SK-MEL-5 (cell line): ENCODE measurements at places on chromosomes 16 and 17.

GRCh38 chr16:56355786-56356275 lies 69.5 kb downstream of the AMFR start:
- no peak for DNase-seq

- no peak for DNase-seq
These were observed 87.1 kb downstream of the SLC39A11 start for GRCh38 chr17:73005360-73005759.

DNA sequence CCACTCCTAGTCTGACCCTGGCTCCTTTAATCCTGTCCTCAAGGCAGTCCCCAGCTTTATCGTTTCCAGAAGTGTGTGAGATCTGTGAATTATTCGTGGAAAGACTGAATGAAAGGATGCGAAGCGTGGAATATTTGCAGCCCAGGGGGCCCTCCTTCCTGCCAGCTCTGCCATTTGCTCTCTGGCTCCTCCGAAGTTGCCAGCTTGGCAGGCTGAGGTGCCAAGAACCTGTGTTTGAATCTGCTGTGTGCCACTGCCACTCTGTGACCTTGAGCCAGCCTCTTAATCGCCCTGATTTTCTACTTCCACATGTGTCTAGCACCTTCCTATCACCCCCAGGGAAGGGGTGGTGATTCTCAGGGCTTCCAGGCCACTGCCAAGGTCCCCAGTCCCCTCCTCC lies 10.8 kb downstream of the TBKBP1 start:
- DNase-seq: no peak

DNA sequence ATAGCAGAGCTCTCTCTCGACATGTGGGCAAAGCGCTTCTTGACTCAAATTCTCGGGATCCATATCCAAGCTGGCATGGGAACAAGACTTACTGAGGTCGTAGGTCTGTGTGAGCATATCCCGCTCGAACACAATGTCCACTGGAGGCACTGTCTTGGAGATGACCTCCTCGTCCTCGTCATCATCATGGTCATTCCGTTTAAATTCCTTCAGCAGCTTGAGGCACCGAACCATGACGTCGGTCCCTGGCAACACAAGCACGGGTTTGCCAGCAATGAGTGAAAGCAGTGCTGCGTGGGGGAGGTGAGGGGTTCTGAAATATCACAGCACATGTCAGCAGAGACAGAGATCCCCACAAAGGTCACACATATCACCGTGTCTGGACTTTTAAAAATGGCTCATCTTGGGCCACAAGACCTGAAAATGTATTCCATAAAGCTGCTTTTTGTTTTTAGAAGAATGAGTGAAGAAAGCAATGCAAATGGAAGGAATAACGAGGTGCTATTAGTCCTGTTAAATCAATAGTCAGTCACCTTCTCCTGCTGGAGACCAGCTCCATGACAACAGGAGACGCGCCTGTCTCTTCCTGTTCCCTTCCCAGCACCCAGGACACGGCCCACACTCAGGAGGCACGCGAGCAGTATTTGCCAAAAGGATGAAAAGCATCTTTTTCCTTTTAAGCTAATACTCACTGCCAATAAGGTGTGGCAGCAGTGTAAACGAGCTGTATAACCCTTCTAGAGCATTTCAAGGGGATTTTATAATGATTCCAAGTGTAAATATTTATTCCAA lies 37.9 kb downstream of the GTF3C1 start:
- DNase-seq: no peak

DNA sequence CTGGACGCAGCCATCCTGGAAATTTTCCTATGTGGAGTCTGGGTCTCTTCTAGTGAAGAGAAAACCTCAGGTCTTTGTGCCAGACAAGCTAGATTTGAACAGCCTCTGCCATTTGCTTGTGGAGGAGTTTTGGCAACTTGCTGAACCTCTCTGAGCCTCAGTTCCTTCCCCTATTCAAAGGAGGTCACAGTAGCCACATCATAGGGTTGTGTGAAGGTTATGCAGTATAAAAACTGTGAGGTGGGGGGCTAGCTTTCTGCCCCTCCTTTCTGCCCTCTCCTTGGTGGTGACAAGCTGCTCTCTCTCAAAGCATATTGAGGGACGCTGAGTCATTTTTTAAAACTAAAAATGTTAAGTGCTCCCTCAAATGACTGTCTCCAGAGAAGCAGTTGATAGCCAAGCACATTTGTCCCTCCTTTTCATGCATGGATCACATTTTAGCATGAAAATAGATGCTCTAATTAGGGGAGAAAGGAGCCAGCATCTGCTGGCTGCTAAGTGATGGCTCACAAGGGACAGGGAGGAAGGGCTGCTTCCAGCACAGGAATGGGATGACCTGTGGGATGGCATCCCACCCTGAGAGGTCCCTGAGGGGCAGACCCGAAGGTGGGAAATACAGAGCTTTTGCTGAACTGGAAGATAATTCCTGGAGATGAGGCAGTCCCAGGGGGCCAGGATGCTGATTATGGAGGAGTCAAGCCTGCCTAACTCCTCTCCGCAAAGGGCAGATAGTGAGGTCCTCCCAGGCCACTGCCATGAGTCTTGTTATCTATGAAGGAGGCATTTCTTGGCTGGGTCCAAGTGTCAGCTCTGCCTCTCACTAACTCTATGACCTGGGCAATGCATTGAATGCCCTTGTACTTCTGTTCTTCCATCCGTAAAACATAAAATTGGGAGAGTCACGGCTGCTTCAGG lies 218.8 kb downstream of the RAB11FIP4 start:
- no peak for DNase-seq

- no peak for DNase-seq
These were observed 208.0 kb downstream of the MSI2 start for GRCh38 chr17:57464191-57464864.

GRCh38 chr16:57993438-57993837 lies 7.0 kb downstream of the ZNF319 start:
- no peak for DNase-seq

DNA sequence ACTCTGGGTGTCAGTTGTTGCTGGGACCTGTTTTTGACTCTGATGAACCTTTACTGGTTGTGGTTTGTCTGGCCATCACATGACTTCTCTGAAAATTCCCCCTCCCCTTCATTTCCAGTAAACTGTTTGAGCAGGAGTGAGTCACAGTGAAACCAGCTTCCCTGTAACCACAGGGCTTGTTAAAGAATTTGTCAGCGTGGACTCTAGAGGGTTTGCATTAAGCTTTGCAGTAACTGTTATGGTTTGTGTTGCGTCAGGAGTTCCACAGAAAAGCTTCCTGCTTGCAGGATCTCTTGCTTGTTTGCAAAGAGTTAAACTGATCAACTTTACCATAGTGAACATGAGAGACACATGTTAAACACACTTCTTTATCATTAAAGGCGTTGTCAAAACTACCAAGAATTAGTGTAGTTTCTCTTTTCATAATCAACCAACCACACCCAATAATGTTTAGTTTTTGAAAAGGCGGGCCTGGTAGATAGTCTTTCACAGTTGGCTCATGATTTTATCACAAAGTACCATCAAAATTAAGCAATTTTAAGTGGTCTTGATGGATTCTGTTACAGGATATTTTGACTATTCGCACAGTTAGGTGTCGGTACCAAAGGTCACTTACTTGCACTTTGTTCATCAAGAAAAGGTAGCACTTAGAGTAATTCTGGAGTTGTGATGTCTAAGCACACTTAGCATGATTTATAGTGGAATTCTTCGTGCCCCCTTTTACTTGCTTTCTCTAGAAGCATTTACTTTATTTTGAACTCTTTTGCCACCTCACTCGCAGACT lies 79.3 kb downstream of the VMP1 start:
- peak; percentile 100 for DNase-seq

GRCh38 chr17:73645050-73645871 lies 1.0 kb upstream of the SDK2 start:
- DNase-seq: peak; percentile 51

GRCh38 chr17:79749156-79749815 lies 18.5 kb downstream of the ENPP7 start:
- peak; percentile 44 for DNase-seq

DNA sequence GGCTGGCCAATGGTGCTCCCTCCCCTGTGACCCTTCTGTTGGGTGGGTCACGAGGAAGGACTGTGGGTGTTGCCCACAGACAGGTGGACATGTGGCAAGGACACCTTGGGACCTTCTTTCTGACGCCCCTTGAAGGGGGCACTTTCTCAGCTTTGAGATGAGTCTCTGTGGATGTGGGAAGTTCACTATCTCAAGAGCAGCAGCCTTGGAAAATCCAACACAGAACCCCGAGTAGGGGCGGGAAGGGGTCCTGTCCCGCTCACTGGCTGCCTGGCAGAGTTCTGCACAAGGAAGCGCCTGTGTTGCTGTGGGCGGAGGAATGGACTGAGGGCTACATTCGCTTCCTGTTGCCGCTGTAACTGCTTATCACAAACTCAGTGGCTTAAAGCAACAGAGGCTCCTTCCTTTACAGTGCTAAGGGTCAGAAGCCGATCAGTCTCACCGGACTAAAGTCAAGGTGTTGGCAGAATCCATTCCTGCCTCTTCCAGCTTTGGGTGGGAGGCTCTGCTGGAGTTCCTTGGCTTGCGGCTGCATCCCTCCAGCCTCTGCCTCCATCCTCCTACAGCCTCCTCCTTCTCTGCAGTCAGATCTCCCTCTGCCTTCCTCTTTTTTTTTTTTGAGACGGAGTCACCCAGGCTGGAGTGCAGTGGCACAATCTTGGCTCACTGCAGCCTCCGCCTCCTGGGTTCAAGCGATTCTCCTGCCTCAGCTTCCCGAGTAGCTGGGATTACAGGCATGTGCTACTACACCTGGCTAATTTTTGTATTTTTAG lies 305.2 kb downstream of the SEC14L1 start:
- no peak for DNase-seq

DNA sequence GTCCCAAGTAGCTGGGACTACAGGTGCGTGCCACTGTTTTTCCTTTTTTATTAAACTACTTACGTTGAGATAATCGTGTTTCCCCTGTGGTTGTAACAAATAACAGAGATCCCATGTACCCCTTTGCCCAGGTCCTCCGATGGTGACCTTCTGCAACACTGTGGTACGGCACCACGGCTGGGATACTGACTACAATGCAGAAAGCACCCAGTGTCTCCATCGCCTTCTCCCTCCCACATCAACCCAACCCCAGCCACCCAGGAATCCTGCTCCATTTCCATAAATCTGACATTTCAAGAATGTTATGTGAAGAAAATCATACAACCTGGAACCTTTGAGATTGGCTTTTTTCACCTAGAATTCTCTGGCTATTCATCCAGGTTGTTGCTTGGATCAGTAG lies 22.1 kb downstream of the MPRIP start:
- DNase-seq: no peak

GRCh38 chr16:30067584-30067916 lies 2.0 kb downstream of the ALDOA start:
- no peak for DNase-seq

DNA sequence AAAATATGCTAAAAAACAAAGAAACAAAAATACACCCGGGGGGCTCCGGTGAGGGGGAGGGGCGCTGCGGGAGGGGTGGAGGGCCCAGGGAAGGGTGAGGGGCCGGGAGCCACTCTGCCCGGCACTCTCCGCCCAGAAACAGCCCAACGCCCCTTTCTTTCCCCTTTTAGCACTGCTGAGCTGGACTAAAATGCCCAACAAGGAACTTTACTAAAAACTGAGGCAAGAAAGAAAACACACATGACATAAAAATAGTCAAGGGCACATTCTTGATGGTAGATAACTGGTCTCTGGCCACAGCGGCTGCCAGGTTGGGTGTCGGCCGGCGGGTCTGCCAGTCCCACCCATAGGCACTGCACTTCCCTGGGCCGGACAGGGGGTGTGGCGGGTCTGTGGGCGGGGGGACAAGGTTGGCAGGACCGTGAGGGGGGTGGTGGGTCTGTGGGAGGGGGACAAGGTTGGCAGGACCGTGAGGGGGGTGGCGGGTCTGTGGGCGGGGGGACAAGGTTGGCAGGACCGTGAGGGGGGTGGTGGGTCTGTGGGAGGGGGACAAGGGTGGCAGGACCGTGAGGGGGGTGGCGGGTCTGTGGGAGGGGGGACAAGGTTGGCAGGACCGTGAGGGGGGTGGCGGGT lies 20.9 kb downstream of the METRNL start:
- no peak for DNase-seq
